ENCODE measurements at places on chromosomes 11 and 22.
A peak's percentile ranks its signal among the peaks of the same experiment; 100 is the strongest.

DNA sequence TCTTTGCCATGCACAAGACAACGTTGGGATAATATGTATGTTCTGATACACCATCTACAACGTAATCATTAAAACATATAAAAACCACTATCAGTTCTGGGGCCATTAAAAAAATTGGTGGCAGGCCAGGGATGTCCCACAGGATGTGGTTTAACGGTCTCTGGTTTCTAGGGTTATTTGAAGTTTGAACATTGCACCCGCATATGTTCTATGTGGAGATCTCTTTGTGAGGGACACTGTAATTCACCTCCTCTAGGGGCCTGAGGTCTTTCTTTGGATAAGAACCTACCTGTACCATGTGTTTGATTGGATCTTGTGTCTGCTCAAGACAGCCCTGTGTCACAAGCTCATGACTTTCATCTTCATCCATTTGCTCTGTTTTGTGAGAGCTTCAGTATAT, 73.2 kb downstream of the GGTLC2 start:
- DNase-seq: no peak

- peak; percentile 88 for DNase-seq
Measured at GRCh38 chr11:69293819-69294505, at the start of gene MYEOV. Gene MYEOV, plus strand, starts transcription at chr11:69294155. Its CDS starts 1,200 bp downstream, at chr11:69295355.

DNA sequence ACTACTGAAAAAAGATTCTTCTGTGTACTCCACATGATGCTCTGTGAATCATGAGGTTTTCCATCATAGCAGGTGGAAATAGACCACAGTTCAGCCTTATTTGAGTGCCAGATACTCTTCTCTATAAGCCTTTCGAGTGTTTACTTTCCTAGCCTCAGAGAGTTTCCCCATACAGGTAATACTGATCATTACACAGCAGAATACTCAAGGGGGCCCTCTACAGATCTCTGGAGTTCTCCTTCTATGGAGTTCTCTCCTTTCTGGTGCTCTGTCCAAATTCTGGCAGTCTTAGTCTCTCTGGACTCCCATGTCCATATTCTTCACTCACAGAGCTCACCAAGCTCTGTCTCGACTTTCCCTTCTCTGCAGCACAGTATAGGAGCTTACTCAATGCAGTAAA, 175.7 kb upstream of the CARD18 start:
- no peak for DNase-seq

- no peak for DNase-seq
Measured at GRCh38 chr11:82960779-82961143, 59.2 kb downstream of the DDIAS start.

DNA sequence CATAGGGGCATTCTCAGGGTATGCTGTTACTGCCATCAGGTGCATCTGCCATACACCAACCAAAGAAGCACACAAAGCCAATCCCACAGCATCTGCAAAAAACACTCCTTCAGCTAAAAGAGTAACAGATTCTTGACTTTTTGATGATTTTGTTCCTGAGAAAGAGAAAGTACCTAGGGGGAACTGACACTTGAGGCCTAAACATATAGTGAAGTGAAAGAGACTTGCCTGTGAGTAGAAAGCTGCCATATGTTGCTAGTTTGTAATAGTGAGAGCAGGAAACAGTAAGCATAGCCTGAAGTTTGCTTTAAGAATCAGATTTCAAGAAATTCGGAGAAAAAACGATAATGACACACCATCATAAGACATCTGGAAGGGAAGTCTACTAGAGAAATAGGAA, 97.9 kb upstream of the CTSC start:
- DNase-seq: no peak

DNA sequence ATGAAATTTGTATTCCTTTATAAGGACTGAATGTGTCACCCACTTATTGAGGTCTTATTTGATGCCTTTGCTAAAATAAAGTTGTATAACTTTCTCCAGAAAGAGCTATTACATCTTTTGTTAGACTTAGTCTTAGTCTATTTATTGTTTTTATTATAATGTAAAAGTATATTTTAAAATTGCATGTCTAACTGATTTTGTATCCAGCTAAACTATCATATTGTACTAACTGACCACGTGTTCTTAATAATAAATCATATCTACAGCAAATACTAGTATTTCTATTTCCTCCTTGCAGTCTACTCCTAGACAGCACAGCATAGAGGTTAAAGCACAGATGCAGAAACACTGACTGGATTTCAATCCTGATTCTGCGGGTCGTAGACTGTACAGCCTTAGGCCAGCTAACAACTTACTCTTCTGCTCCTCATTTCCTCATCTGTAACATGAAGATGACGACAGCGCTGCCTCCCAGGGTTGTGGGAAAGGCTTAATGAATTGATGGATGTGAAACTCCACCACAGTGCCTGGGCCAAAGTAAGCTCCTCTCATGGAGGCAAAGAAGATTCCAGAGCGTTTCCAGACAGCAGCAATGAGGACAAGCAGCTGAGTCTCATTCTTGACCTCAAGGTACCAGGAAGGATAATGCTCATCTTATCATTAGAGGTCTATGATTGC, 13.2 kb downstream of the IFITM10 start:
- no peak for DNase-seq

GRCh38 chr11:71144010-71144409, 108.4 kb downstream of the SHANK2 start:
- no peak for DNase-seq

DNA sequence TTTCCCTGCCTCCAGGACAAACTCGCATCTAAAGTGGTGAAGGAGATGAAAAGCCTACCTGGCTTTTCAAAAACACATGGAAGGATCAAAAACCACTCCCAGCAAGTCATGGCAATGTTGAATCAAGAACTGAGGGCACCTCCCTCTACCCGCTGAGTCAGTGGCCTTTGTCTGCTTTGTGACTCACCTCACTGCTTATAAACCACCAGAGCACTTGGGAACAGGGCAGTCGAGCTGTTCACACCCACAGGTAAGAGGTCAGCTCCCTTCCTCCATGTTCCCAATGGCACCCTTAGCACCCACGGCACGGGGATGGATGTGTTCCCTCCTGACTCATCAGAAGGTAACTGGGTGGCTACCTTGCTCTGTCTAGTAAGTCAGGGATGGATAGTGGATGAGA, 21.7 kb downstream of the TENM4 start:
- DNase-seq: no peak

DNA sequence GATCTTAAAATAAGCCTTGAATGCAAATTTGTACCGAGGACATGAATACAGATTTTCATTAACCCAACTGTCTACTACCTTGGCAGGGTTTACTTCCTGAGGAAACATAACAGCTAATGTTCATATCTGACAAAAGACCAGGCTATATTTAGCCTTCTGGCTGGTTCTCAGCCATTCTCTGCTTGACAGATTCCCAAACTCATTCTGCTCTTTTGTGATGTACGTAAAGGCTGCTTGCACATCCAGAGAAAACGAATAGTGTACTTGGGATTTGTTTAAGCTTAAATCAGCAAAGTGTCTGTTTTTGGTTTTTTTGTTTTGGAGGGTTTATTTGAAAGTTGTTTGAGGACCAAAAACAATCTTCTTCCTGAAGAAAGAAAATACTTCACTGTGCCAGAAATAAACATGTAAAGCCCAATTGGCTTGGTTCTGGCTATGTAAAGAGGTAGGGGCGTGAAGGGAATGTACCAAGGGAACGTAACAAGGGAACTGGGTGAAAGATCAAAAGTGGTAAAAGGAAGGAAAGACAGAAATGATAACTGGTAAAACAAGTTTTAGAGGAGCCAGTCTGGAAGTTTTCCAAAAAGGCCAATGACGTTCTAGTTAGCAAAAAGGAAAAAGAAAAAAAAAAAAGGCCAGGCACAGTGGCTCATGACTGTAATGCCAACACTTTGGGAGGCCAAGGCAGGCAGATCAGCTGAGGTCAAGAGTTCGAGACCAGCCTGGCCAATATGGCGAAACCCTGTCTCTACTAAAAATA, 21.4 kb upstream of the CRTAM start:
- DNase-seq: peak; percentile 83

DNA sequence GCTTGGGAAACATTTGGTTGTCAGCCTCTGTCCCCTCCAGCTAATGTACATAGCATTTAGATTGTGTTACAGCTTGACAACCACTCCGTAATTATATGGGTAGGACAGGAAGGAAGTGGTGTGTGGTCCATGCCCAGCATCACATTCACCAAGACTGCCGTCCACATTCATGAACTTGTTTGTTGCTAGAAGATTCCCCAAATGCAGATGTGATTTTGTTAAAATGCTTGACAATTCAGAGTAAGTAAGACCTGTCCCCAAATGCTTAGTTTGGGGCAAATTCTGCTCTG, 1482.7 kb downstream of the TBC1D22A start:
- DNase-seq: no peak

DNA sequence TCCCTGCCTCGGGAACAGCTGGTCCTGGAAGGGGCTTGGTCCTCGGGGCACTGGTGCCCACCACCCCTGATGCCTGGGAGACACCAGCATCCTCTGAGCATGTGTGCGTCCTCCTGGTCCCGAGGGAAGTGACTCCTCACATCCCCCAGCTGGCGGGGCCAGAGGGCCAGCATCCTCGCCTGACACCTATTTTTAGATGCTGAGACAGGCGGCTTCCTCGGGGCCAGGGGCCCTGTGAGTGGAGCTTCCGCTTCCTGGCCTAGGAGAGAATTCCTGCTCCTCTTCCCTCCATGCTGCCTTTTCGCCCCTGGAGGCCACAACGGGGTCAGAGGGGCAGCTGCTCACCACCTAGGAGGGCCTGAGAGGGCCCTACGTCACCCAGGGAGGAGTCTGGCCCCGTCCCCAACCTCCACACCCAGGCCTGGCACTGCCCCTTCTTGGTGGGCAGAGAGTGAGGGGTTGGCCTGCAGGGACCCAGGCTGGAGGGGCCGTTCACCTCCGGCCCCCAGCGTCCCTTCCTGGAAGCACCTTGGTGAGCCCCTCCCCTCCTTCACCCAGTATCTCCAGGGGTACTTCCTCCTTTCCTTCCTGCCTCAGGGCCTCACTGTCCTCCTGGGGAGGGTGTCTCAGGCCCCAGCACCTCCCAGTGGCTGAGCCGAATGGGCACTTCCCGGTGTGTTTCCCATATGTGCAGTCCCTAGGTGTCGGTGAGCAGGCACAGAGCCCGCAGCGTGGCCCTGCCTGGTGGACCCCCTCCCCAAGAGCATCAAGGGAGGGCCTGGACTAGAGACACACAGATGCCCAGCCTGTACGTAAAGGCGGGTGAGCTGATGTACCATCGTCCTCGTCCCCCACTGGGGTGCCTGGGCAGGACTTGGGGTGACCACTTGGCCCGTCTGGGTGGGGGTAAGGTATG, 6.1 kb downstream of the CD81 start:
- DNase-seq: no peak

- no peak for DNase-seq
Measured at GRCh38 chr11:88454881-88455280, 117.3 kb upstream of the CTSC start.

GRCh38 chr11:9861860-9862725, 198.2 kb downstream of the SWAP70 start:
- peak; percentile 75 for DNase-seq

- DNase-seq: no peak
Measured at GRCh38 chr11:63573881-63574855, 11.0 kb upstream of the PLAAT2 start.

- DNase-seq: no peak
Measured at GRCh38 chr22:27460591-27461347, 340.8 kb downstream of the MN1 start.

DNA sequence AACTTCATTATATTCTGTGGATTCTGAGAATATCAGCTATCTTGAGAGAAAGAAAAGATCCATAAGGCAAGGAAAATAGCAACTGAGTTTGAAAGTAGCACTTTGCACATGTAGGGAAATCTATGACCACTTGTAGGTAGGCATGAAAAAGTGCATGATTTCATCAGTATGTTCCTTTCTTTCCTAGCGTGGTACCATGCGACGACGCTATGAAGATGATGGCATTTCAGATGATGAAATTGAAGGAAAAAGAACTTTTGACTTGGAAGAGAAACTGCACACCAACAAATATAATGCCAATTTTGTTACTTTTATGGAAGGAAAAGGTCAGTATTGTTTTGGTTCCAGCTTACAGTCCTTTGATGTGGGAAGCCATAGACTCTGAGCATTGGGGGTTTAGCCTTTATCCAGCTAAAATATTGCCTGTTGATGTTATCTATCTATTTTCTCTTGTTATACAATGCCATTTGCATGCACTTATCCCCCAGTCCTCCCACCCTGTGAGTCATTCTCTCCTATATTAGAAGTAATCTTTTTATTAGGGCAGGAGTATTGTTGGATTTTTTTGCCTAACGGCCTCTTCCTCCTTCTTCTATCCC, 60.9 kb downstream of the KDM2A start:
- DNase-seq: no peak

DNA sequence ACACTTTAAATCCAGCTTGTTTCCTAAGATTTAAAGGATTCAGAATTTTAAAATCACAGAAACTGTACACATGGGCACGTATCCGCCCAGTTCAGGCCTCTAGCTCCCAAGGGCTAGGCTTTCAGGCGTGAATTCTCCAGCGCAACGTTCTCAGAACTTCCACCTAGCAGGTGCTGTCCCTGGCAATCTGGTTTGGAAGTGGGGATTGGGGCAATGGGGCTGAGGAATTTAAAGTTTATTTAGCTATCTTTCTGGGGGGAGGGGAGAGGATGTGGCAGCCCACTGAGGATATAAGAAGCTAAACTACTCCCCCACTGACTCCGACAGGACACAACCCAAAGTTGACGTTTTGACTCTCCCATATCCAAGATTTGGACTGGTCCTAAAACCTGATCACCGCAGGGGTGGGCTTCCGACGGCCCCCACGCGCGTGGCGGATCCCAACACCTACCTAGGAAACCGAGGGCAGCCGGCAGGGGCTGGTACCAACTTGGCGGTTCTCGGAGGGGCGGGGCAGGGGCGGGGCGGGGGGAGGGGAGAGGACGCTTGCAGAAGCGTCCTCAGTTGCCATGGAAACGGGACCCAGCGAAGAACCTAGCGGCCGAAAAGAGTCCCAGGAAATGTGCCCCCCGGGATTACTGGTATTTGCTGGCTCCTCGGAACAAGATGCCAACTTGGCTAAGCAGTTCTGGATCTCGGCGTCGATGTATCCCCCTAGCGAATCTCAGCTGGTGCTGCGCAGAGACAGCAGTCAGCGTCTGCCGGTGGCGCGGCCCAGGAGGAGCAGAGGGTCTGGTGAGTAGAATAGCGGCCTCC, at the start of gene HOATZ:
Gene HOATZ (plus strand): TSS at position 563 of the 816 bp plus-strand sequence. CDS start 7 bp downstream, at position 570.
- peak; percentile 69 for DNase-seq

GRCh38 chr11:34407121-34407813, 31.5 kb upstream of the CAT start:
- peak; percentile 38 for DNase-seq

- peak; percentile 42 for DNase-seq
Measured at GRCh38 chr11:75400146-75400865, 988 bp downstream of the RPS3 start.

DNA sequence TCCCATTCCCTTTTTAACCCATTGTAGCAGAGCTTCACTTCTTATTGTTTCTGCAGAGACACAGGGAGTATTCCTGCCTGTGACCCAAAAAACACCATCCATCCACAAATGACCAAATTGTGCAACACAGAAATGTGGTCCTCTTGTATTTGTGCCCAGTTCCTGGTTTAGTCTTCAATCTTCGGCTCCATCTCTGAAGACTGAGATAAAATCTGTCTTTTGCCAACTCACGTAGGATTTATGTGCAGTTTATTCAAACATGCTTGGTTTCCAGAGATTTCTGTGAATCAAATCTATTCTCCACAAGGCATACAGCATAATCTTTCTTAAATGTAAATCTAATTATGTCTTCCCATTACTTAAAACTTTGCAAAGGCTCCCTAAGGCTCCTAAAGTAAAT, 307.0 kb downstream of the AASDHPPT start:
- peak; percentile 9 for DNase-seq
